ENCODE measurements at places on chromosomes 7 and 10.

DNA sequence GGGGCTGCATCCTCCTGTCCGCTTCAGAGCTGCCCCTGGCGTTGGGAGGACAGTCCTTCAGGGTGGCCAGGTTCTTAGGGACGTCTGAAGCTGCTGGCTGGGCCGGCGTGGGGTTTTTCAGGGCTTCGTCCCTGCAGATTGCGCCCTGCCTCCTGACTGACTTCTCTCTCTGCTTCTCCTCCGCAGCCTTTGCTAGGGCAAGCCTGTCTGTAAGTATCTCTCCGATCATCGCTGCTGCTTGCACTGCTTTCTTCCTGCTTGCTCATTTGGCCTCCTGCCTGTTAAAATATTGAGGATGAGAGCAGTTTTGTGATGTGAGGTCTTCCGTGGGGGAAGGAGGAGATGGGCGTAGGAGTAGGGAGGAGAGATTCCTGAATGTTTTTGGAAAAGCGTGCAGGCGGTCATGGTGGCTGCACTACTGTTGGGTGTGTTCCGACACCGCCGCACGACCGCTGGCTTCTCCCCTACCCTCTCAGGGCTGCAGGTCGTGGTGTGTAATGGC lies 25.3 kb downstream of the PFKFB3 start:
- no peak for DNase-seq

GRCh38 chr10:86330778-86331763 lies 35.5 kb downstream of the GRID1 start:
- no peak for DNase-seq

DNA sequence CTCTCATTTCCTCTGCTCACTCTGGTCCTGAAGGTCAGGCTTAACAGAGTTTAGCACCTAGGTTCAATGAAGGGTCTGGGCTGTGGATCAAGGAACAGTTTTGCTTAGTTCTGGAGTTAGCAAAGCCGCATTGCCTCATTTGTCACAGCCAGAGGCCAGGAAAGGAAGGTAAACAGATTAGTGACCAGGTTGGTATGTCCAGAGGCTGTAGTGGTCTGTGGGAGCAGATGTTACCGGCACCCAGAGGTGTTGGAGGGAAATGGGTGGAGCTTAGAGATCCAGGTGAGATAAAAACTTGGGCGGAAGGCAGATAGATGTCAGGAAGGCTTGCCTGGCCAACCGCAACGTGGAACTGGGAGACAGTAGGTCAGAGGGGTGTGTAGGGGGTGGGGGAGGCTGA lies 36.6 kb upstream of the ZMIZ2 start:
- peak; percentile 17 for DNase-seq

DNA sequence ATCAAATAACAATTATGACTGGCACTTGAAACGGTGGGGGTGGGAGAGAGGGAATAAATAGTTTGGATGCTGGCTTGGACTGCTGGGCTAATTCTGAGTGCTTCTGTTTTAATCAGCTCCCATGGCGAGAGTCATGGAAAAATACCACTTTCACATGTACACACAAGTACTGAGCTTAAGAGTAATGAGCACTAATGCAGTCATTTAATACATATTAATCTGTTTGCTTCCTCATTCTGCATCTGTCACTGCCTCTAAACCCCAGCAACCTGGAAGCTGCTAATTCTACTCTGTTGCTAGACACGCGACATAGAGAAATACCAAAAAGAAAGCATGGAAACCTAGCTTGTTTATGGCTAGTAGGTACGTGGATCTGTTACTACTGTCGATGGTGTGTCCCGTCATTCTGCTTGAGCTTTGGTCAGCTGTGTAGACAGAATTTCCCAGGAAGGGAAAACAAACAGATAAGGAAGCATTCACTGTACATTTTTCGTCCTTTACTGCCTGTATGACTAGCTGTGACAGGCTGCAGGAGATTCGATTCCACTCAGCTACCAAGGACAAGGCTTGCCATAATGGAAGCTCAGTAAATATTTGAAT lies 238.8 kb downstream of the BAMBI start:
- DNase-seq: no peak

GRCh38 chr7:158133515-158134271 lies 453.9 kb downstream of the PTPRN2 start:
- no peak for DNase-seq

DNA sequence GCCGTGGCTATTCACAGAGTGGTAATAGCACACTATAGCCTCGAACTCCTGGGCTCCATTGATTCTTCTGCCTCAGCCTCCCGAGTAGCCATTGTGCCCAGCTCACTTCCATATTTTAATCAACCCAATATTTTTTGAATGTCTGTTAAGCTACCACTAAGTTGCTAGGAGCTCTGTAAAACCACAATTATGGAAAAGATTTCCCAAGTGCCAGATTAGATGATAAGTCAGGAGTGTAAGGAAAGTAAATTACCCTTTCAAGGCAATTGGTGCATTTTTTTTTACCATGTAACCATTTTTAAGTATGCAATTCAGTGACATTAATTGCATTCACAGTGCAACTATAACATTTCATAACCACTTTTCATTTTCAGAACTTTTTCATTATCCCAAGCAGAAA lies 87.5 kb upstream of the GATAD1 start:
- DNase-seq: no peak

DNA sequence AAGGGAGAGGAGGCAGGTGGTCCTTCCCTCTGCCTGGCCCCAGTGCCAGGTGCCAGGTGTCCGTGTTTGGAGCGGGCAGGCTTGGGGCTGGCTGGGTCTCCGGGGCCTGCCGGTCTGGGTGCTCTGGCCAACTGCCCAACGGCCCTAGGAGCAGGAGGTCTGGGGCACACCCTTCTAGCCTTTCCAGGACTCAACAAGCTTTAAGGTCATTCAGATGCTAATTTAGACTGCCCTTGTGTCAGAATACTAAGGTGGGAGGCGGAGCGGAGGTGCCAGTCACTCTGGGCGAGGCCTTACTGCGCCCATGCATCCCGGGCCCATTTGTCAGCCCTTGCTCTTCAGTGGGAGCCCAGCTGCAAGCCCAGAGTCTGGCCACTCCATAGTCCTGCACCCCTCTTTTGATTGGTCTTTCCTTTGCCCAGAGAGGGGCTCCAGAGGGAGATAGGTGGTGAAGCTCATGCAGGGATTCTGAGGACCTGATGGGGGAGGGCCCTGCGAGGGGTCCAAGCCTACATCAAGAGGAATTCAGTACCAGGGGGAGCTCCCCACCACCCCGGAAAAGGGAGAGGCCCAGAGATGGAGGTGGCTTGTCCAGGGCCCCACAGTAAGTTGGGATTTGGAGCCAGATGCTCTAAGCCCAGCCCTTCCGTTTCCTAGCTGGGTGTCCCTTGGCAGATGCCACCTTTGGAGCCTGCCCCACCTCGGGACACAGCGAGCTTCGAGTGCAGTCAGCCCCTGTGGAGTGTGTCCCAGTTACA lies 1.3 kb downstream of the PGAM2 start:
- peak; percentile 22 for DNase-seq

DNA sequence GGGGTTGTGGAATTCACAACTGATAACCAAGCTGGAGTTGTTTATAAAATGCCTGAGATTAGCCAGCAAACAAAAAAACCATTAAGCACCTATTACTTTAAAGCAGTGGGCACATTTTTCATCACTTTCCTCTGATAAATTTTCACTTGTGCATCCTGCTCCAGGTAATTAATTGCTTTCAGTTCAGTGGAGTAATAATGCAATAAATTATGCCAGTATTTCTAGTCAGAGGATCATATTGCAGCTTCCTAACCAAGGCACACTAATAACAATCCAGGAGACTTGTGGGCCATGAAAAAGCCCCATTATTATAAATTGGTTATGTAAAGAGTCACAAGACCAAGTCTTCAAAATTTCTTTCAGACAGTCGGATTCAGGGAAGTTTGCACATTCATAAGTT lies 193.2 kb downstream of the LRMDA start:
- DNase-seq: no peak

DNA sequence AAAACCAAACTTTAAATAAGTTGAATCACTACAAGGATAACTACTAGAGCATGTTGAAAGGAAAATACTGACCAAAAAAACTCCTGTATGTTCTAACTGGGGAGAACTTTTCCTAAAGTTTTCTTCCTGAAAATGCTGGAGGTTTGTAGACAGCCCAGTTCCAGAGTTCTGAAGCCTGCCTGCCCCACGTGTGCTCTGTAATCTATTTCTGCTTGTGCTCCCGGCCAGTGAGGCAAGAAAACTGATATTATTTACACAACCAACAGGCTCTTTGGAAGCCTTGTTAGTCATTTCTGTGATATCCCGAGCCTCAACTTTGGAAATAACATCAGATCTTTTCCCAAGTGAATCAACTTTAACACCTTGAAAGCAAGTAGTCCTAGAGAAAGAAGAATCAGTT lies 46.7 kb downstream of the ZFAND4 start:
- DNase-seq: peak; percentile 45

GRCh38 chr7:124790645-124791044 lies 25.1 kb upstream of the GPR37 start:
- no peak for DNase-seq

- peak; percentile 52 for DNase-seq
Measured at GRCh38 chr10:27319752-27320431, 79.3 kb upstream of the ACBD5 start.

GRCh38 chr7:146176860-146177259 lies 60.3 kb downstream of the CNTNAP2 start:
- DNase-seq: no peak

DNA sequence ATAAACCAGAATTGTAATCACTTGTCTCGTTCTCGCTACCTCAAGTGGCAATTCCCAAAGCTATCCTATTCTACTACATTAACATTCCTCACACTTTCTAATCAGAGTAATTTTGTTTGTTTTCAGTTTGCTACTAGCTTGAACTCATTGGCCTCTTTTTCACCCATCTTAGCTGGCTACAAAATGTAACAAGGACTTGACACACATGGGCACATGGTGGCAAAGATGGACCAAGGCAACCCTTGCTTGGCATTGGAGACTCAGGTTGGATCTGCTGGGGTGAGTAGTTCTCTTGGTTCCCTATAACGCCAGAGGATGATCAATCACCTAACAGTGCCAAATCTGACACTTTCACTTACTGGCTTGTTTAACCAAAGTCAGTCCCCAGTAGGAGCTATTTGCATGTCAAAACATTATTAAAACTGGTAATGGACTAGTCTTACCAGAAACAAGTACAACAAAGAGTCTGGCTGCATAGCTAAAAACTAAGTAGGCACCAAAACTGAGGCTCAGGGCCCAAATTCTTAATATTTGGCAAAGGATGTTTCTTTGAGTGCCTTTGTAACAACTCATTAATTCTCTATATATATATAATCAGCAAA lies 1.9 kb downstream of the USP6NL start:
- no peak for DNase-seq

GRCh38 chr7:101550641-101551541 lies 78.2 kb downstream of the MYL10 start:
- no peak for DNase-seq

DNA sequence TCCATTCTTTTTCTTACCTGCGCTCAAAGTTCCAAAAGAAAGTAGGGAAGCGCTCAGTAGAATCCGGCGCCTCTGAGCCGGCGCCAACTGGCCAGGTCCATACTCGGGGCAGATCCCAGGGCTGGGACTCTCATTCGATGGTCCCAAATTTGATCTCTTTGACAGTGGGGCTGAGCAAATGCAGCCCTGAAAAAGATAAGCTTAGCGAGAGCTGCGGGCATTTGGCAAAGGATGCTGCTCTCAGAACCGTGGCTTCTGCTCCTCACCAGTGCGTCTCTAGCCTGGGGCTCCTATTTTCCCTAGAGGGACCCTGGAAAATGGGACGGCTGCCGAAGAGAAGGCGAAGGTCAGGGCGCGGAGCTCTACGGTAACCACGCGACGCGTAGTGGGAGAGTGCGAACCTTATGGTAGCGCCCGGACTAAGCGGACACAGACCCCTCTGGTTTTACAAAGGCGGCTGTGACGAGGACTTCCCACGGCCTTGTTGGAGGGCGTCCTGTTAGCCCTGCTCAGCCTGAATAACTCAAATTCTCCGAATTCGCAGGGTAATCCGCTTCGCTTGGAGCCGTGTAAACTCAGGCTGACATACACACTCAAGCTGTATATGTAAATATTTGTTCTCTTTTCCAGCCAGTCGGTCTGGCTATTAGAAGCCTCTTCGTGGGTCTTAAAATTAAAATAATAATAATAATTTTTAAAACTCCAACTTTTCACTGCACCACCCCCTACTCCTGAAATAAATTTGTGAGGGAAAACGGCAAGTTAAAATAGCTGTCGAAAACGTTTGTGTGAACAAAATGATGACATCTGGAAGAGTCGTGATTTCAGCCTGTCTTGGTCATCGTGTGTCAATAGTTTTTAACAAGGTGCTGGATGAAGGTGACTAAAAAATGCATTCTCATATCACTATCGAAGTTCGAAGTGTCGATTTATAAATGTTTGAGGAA lies 869 bp upstream of the TBX20 start:
- no peak for DNase-seq

DNA sequence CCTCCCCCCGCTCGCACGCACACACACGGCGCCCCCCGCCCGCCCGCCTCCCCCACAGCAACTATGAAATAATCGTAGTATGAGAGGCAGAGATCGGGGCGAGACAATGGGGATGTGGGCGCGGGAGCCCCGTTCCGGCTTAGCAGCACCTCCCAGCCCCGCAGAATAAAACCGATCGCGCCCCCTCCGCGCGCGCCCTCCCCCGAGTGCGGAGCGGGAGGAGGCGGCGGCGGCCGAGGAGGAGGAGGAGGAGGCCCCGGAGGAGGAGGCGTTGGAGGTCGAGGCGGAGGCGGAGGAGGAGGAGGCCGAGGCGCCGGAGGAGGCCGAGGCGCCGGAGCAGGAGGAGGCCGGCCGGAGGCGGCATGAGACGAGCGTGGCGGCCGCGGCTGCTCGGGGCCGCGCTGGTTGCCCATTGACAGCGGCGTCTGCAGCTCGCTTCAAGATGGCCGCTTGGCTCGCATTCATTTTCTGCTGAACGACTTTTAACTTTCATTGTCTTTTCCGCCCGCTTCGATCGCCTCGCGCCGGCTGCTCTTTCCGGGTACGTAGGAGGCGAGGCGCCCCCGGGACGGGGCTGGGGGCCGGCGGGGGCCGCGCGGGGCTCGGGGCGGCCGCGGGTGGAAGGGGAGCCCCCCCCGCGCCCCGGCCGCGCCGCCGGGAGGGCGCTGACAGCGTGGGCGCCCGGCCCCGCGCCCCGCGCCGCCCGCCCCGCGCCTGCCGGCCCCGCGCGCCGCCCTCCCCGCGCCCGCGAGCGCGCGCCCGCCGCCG lies 441 bp downstream of the BMI1 start:
- peak; percentile 64 for DNase-seq

GRCh38 chr7:77439572-77439971 lies 23.4 kb upstream of the GSAP start:
- DNase-seq: peak; percentile 56

- no peak for DNase-seq
Measured at GRCh38 chr7:48067475-48067874, 21.6 kb upstream of the UPP1 start.

GRCh38 chr10:66350622-66351399 lies 575.0 kb upstream of the LRRTM3 start:
- no peak for DNase-seq

DNA sequence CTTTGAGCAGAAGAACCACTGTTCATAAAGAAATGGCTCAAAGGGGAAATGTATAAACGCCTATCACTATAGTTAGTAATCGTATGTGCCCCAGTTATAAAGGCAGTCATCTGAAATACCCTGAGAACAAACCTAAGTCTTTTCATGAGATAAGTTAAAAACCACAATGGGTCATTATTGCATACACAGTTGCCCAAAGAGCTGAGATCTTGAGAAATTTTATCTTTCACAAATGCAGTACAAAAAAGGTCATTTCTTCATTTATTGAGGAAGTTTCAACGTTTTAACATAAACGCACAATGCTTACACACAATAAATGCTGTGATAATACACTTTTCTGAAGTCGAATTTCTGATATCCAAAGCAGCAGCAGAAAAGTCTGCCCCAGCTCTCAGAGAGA lies 114.4 kb downstream of the MICU1 start:
- DNase-seq: no peak

GRCh38 chr7:2404714-2405119 lies 1.3 kb downstream of the CHST12 start:
- no peak for DNase-seq

GRCh38 chr7:148753224-148753623 lies 54.5 kb downstream of the CUL1 start:
- DNase-seq: no peak

All from body of pancreas (tissue), 4 donors.